ENCODE measurements at places on chromosomes 7 and 10. TPM values are rescaled to one million over a fixed set of nuclear protein-coding genes. Genes with fewer than 3 reads are reported as not detected.

The TAS2R5 gene
- 3.1 TPM for total RNA-seq

The ARID5B gene
- total RNA-seq = 38.1 TPM

The MSMB gene
- not detected for total RNA-seq

The ATOH7 gene
- not detected for total RNA-seq

The HTR5A gene
- total RNA-seq = not detected

The HOXA3 gene
- total RNA-seq = 8.7 TPM

The SPDYE18 gene
- total RNA-seq = not detected

The AGMO gene
- 0.38 TPM for total RNA-seq

All from esophagus squamous epithelium (tissue), 5 donors.